ENCODE measurements at places on chromosomes 1 and 21.

- no peak for DNase-seq
Observed at GRCh38 chr1:221274373-221274772, 395.1 kb downstream of the HLX start.

DNA sequence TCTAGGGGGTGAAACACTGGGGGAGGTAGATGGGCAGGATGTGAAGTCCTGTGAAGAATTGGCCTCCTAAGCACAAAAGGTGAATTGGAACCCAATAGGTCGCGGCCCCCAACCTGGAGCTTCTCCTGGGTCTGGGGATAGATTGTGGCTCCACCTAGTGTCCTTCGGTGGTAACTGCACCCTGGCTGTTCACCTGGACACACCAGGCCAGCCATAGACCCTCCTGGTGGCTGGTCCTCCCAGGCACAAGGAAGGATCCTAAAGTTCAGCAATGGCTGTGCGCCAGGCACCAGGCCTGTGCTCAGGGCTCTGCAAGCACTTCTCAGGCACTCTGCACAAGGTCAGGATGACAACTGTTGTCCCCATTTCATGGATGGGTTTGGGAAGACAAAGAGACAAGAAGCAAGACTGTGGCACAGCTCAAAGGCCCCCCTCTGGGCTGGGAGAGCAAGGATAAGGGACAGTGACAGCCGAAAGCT lies 13.5 kb downstream of the ESPN start:
- DNase-seq = peak; percentile 22

DNA sequence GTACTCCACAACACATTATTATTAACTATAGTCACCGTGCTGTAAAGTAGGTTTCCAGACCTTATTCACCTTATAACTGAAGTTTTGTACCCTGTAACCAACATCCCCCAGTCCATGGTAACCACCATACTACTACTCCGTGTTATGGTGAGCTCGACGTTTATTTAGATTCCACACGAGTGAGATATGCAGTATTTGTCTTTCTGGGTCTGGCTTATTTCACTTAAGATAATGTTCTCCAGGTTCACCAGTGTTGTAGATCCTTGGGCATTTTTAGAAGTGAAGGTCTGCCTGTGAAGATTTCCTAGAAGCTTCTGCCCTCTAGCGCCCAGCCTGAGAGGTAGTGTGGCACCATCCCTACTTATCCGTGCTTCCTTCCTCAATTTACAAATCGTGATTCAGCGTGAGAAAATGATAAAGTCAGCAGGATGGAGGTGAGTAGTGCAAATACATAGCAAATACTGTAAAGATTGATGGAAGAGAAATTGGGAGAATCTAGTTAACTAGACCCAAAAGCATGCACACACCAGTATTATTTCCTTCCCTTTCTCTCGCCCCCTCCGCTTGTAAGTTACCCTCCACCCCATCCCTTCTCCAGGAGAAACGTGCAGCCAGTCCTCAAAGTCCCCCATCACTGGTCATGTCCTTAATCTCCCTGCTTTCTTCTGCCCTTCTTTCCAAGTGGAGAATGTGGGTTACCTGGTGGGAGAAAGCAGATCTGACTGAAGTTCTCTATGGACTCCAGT lies 36.0 kb upstream of the DISC1 start:
- DNase-seq = no peak

DNA sequence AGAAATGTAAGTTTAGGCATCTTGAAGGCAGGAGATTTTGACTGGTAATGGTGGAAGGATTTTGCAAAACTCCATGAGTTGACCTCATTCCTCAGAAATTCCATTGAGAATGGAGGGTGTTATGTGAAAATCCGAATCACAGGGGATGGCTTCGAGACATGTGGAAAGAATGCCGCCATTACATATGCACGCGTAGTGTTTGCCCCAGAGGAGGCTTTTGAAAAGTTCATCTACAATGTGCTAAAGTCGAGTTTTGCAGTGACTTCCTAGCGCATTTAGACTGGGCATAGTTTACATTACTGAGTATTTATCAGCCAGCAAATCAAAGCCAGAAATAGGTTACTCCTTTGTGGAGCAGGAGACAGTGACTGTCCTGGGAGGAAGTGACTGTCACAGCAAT lies 307.4 kb downstream of the KIF26B start:
- no peak for DNase-seq

- no peak for DNase-seq
Observed at GRCh38 chr1:212701910-212702309, 2.3 kb upstream of the BATF3 start.

- no peak for DNase-seq
Observed at GRCh38 chr1:214720561-214720960, 117.6 kb downstream of the CENPF start.

DNA sequence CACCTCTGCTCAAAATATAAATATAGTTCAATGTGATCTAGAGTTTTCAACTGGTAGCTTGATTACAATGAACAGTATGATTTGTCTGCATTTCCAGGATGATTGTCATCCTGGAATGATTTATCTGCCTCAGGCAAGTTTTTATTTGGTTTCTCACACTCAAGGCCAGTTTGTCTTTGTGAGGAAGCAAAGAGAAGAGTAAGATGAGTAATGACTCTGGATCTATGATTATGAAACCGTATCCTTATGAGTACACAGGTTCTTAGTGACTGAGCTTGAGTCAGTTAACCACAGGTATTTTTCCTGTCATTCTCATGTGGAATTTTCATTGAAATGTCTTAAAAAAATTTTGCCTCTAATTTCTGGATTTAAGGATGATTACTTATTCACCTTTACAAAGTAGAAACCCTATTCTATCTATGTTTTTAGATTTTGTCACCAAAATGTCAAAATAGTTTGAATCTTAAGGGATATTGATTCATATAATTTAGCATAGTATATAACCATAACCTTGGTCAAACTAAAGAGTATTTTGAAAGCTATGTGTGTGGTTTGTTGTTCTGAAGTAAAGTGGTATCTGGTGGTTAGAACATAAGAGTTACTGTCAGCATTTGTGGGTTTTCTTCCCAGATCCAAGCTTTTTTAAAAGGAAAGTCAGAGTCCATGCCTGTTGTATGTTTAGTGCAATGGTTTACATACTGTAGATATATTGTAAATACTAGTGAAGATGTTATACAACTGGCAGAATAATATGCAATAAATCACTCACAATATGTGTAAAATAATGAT lies 145.0 kb downstream of the RASAL2 start:
- no peak for DNase-seq

Data from gastrocnemius medialis (tissue), 4 donors.